Heart left ventricle (tissue), 16 donors: ENCODE measurements at places on chromosomes 11 and 22. TPM values are rescaled to one million over a fixed set of nuclear protein-coding genes. Genes with fewer than 3 reads are reported as not detected.

FAM227A gene
- 1.0 TPM for total RNA-seq

DNA sequence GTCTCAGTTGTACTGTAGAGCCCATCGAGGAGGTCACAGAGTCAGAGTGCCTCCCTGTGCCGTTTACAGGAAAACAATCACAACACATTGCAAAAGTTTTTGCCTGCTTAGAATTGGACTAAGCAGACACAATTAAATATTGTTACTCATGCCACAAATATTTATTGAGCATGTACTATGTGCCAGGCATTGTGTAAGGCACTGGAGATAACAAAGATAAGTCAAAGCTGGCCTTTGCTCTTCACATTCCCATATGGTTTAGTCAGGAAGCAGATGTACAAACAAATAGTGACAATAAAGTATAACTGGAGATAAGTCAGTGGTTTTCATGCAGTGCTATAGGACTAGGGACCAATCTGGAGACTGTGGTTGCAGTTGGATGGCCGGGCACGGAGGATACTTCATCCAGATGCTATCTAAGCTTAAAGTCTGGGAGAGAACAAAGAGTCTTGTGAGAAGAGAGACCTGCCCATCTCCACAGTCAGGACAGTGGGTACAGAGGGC lies 550.7 kb downstream of the INSC start:
- H3K36me3 ChIP-seq, result no peaks in the 10 kb centered on the region
- no peaks in the 10 kb centered on the region for H3K27me3 ChIP-seq
- H3K27ac ChIP-seq, result no peak overlapping the region
- DNase-seq, result no peak
- no peak overlapping the region for H3K4me3 ChIP-seq

DNA sequence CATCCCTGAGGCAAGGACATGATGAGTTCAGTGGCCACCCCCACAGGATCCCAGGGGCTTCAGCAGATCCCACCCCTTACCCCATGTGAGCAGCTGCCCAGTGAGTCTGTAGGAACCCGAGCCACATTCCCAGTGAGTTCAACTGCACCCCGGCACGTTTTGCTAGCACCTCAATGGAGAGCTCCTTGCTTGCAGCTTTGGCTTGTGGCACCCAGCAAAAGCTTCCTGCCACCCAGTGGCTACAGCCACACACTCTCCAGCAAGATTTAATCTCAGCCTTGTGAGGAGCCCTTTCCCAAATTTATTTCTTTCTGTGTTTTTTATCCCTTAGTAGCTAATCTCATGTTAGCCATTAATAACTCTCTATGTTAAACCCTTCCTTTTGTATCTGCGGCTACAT lies 4.0 kb downstream of the SAA1 start:
- DNase-seq, result no peak
- H3K36me3 ChIP-seq, result no peaks in the 10 kb centered on the region
- H3K27me3 ChIP-seq, result no peaks in the 10 kb centered on the region
- no peaks in the 10 kb centered on the region for H3K4me1 ChIP-seq
- no peak overlapping the region for H3K27ac ChIP-seq
- no peak overlapping the region for H3K4me3 ChIP-seq

GRCh38 chr22:48157676-48158075 lies 1395.2 kb downstream of the TBC1D22A start:
- H3K4me3 ChIP-seq, result no peak overlapping the region
- H3K4me1 ChIP-seq, result no peaks in the 10 kb centered on the region
- no peaks in the 10 kb centered on the region for H3K36me3 ChIP-seq
- H3K27me3 ChIP-seq, result no peaks in the 10 kb centered on the region
- no peak overlapping the region for H3K27ac ChIP-seq

DNA sequence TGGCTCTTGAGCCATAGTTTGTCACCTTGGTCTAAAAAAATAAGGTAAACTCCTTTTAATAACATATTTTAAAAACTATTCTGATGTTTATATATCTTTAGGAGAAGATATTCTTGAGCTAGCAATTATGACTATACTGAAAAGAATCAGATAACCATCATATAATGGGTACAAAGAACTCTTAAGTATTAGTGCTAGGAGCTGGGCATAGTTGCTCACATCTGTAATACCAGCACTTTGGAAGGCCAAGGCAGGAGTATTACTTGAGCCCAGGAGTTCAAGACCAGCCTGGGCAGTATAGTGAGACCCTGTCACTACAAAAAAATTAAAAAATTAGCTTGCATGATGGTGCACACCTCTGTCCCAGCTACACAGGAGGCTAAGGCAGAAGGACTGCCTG lies 54.0 kb upstream of the B3GNT6 start:
- H3K4me1 ChIP-seq, result no peaks in the 10 kb centered on the region
- H3K36me3 ChIP-seq, result no peaks in the 10 kb centered on the region
- H3K4me3 ChIP-seq, result no peak overlapping the region

DNA sequence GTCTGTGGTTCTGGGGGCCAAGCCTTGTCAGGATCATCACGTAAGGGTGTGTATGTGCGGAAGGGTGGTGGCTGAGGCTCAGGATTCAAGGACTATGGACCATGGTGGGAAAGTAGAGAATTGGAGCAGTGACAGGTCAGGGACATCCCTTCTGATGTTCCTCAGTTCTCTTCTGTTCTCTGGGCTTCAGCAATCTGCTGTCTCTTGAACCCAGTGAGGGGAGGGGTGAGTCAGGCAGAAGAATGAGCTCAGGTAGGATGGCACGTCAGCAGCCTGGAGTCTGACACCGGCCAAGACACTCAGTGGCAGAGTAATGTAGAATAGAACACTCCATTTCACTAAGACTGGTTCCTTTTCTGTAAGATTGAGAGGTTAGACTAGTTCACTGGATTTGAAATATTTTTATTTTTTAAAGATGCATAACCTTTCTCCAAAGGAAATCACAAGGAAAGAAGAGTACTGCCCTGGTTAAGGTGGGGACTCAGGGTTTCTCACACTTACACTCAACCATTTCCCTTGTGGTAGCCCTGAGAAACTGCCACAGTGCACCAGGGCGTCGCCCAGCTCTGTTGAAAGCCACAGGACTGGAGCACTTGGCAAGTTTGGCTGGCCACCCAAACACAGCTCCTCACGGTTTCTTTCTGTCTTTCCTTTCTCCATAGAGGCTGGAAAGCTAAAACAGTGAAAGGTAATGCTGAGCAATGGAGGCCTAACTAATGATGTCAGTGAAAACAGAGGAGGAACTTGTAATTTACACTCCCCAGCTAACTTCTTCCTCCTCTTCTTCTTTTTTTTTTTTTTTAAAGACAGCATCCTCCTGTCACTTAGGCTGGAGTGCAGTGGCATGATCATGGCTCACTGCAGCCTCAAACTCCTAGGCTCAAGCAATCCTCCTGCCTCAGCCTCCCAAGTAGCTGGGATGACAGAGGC lies 23.1 kb upstream of the MICAL2 start:
- H3K27ac ChIP-seq, result peak overlapping the region; percentile 91
- no peak for DNase-seq
- H3K4me1 ChIP-seq, result peaks cover 75% of the 10 kb centered on the region
- no peaks in the 10 kb centered on the region for H3K36me3 ChIP-seq
- no peaks in the 10 kb centered on the region for H3K27me3 ChIP-seq
- H3K4me3 ChIP-seq, result no peak overlapping the region

TRIM6 gene
- total RNA-seq, result 0.39 TPM

- H3K4me3 ChIP-seq, result no peak overlapping the region
- no peaks in the 10 kb centered on the region for H3K4me1 ChIP-seq
- H3K27me3 ChIP-seq, result no peaks in the 10 kb centered on the region
- no peak overlapping the region for H3K27ac ChIP-seq
- DNase-seq, result no peak
- H3K36me3 ChIP-seq, result no peaks in the 10 kb centered on the region
These were observed 59.3 kb upstream of the NUP160 start for GRCh38 chr11:47907499-47907898.

- no peak overlapping the region for H3K27ac ChIP-seq
- no peaks in the 10 kb centered on the region for H3K27me3 ChIP-seq
- peaks cover 9% of the 10 kb centered on the region for H3K36me3 ChIP-seq
- DNase-seq, result no peak
- no peak overlapping the region for H3K4me3 ChIP-seq
- H3K4me1 ChIP-seq, result peaks cover 59% of the 10 kb centered on the region
These were observed 76.3 kb downstream of the MICAL2 start for GRCh38 chr11:12186701-12187100.

DNA sequence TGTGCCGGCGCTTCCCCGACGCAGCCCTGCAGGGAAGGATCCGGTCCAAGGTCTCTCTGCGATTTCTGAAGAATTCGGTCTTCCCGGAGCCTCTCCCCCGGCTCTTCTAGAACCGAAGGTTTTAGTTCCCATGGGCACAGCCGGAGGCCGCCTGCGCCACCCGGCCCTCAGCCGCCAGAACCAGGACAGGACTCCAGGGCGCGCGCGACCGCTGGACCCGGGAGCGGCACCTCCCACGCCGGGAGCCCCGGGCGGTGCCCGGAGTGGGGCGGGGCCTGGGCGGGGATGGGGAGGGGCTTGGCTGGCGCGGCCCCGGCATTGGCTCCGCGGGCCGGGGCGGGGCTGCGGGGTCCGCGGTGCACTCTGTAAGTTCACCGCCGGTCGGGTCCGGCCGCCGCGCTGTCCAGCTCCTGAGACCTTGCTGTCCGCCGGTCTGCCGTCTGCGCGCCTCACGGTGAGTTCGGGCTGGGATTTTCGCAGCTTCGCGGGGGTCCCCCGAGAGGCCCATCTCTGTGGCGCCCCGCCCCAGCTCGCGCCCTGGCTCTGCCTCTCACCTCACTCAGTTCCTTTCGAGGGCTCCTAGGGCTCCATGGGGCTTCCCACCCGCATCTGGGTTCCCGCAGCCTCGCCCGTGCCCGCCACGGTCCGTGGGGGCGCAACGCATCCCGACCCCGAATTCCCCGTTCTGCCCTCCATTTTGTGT lies at the start of gene CDC42EP2:
Gene CDC42EP2, plus strand, starts transcription at position 366 of the 703 bp plus-strand sequence. CDS start 6,033 bp downstream, outside the sequence.
- no peaks in the 10 kb centered on the region for H3K36me3 ChIP-seq
- peaks cover 3% of the 10 kb centered on the region for H3K4me1 ChIP-seq
- no peaks in the 10 kb centered on the region for H3K27me3 ChIP-seq
- peak within 1 kb of the TSS; percentile 92 for H3K27ac ChIP-seq
- peak; percentile 92 for DNase-seq
- peak within 1 kb of the TSS; percentile 81 for H3K4me3 ChIP-seq
